AG04449 (cell line): ENCODE measurements at places on chromosomes 13 and 19.

- no peak for DNase-seq
Observed at GRCh38 chr13:83633746-83634145, 248.5 kb downstream of the SLITRK1 start.

DNA sequence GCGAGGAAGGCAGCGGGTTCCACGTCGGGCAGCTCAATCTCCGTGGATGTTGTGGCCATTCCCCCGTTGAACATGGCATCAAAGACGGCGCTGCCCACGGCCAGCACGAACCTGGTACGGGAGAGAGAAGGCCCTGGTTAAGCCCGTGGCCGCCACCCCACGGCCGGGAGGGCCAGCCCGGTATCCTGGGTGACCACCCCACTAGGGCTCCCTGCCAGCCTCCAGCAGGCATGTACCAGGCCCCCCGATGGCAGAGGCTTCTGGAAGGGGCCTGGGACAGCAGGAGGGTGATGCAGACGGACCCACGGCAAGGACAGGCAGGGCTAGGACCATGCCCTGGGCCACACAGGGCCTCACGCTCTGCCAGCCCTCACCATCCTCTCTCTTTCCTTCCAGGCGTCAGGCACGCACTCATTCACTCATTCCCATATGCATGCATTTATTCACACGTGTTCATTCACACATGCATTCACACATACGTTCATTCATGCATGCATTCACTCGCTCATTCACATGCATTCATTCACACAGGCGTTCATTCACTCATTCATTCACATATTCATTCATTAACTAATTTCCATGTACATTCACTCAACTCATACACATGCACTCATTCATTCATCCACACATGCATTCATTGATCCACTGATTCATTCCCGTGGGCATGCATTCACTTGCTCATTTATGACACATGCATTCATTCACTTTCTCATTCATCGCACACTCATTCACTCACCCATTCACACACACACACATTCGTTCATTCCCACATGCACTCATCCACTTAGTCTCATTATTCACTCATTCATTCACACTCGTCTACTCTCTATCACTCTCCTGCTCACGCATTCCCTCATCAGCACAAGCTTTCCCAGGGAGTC, 17.9 kb downstream of the BTBD2 start:
- DNase-seq = no peak

- no peak for DNase-seq
Observed at GRCh38 chr13:101424381-101425155, 8.3 kb upstream of the NALCN start.

DNA sequence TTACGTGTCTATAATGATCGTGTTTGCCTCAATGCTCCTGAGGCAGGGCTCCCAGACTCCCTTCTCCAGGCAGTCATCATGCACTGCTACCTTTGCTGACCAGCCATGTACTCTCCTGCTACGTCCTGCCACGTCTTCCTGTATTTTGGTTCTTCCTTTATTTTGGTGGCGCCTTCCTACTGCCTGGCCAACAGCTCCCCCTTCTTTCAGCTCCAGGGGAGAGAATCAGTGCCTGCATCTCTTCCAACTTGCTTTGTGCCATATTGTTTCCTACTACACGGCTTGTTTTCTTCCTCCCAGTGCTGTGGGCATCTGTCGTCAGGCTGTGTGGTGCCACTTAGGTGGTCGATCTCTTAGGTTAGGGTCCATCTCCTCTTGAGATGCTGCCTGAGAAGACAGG, 96.2 kb downstream of the FGF9 start:
- no peak for DNase-seq

DNA sequence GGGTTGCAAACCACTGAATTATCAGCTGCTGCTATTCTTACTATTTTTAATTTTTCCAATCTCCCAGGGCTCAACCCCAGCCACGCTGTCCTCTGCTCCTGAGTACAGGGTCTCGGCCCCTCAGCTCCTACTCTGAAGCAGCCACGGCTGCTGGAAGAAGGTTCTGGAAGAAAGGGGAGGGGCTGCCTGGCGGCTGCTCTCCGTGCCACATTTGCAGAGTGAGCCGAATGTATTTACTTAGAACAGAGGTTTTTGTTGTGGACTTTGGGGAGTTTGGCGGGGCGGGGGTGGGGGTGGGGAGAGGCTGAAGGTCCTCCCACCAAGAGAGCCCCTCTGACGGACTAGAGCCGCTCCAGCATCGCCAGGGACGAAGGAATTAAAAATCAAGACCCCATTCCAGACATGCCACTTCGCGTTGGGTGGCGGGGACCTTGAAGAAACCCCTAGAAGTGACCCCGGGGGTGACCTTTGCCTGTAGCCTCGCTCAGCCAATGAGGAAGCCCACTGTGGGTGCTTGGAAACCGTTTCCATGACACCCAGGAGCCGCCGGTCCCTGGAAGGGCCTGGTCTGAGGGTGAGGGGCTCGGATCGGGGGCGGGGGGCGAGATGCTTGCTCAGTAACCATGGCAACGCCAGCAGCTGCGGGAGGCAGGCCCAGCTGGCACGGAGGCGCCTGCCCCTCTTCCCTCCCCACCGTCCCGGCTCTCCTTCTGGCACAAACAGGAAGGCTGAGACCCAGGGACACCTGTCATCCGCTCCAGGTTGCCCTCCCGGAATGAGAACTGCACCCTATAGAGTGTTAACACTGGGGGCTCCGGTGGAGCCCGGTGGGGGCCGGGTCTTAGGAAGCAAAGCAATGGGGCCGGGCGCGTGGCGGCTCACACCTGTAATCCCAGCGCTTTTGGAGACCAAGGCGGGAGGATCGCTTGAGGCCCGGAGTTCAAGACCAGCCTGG, 54.2 kb upstream of the PTPRS start:
- no peak for DNase-seq

- DNase-seq = no peak
Observed at GRCh38 chr13:44108331-44108858, 228.7 kb downstream of the LACC1 start.

GRCh38 chr19:36489920-36490415, 607 bp upstream of the ZNF566 start:
- DNase-seq = no peak

GRCh38 chr19:5035793-5036697, 67.1 kb downstream of the KDM4B start:
- DNase-seq = no peak

- no peak for DNase-seq
Observed at GRCh38 chr19:34671972-34672371, 5.0 kb downstream of the SCGB2B2 start.

GRCh38 chr13:109626386-109627171, 159.8 kb downstream of the IRS2 start:
- DNase-seq = no peak

- DNase-seq = no peak
Observed at GRCh38 chr13:36700170-36700569, 26.4 kb downstream of the SERTM1 start.

- DNase-seq = no peak
Observed at GRCh38 chr13:53038993-53039392, 10.4 kb downstream of the OLFM4 start.

GRCh38 chr13:94444826-94445225, 34.7 kb downstream of the DCT start:
- no peak for DNase-seq

DNA sequence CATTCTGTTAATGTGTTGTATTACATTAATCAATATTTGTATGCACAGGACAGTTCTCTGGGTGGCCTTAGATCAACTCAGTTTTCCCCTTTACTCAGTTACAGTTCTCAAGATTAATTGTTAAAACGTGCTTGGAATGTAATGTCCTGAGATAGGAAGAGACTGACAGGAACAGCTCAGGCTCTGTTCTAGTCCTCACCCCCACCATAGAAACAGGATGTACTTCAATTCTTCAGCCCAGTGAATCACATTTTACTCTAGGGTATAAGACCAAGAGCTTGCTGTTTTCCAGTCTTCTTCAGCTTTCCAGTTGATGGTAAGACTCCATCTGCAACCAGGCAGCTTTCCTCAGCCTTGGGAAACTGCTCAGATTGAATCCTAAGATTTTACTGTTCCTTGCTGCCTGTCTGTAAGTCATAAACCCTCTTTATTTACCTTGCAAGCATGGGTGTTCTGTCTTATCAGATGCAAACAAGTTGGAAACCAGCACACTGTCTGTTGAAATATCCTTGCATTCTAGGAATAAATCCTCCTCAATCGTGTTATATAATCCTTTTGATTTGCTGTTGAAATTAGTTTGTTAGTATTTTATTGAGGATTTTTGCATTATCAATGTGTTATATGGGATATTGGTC, 836.9 kb upstream of the PCDH9 start:
- no peak for DNase-seq

- no peak for DNase-seq
Observed at GRCh38 chr19:31315652-31316051, 33.6 kb downstream of the TSHZ3 start.

- DNase-seq = no peak
Observed at GRCh38 chr13:66264971-66265370, 965.2 kb downstream of the PCDH9 start.
